Activated CD4-positive, alpha-beta memory T cell treated with anti-CD3 and anti-CD28 coated beads, Interleukin-2, amount 10 ng/mL, durations not matched to agents 7 days and 5 days (primary cell): ENCODE measurements at places on chromosomes 1 and 21. TPM values are rescaled to one million over a fixed set of nuclear protein-coding genes. Genes with fewer than 3 reads are reported as not detected.

DNA sequence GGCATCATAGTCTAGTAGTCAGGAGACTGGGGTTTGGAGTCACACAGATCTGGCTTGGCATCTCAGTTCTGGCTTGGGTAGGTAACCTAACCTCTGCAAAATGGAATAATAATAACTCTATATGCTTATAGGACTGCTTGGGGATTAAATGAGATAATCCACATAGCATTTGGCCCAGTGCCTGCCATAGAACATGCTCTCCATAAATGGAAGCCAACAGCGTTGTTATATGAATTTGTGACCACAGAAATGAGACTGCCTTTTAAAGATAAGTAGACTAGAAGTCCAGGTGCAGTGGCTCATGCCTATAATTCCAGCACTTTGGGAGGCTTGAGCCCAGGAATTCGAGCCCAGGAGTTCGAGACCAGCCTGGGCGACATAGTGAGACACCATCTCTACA is 4.0 kb upstream of the OPRD1 start:
- no peak for DNase-seq

- DNase-seq, result no peak
These were observed 206.0 kb downstream of the HIVEP3 start for GRCh38 chr1:41712695-41713094.

RHCE gene
- not detected for total RNA-seq

DNA sequence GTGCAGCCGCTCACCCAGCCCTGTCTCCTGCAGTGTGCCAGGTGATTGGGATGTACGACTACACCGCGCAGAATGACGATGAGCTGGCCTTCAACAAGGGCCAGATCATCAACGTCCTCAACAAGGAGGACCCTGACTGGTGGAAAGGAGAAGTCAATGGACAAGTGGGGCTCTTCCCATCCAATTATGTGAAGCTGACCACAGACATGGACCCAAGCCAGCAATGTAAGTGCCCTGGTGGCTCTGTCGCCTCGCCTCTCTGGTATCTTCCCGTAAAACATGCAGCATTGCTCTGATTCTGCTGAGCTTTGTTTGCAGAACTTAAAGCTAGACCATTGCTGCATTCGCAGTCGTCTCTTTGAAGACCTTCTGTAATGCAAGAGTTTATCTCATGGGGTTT is 79.2 kb downstream of the ATP5PO start:
- DNase-seq, result no peak

DNA sequence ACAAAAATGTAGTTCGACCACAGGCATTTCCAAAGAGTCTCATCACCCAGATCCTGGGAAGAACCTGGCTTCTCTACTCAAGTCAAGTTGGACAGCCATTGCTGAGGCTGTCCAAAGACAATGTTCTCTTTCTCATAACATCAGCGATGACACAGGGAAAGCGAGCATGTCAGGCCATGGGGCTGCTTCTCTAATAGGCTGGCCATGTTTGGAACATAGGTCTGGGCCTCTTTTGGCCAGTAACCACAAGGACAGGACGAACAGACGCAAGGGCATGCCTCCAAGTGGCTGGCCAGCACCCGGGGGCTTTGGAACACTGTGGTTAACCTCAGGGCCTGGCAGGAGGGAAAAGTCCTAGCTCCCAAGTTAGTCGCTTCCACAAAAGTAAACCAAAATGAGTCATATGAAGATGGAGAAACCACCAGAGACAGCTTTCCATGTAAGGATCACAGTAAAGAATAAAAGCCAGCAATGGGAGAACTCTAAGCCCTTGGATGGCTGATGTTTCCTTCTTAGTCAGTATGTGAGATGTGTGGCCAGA is 80.6 kb upstream of the SLC44A3 start:
- no peak for DNase-seq
